Stimulated activated CD4-positive, alpha-beta T cell treated with anti-CD3 and anti-CD28 coated beads, TNF-alpha, amount 100 ng/mL, for 24 hours (primary cell): ENCODE measurements at places on chromosomes 11 and 22.

DNA sequence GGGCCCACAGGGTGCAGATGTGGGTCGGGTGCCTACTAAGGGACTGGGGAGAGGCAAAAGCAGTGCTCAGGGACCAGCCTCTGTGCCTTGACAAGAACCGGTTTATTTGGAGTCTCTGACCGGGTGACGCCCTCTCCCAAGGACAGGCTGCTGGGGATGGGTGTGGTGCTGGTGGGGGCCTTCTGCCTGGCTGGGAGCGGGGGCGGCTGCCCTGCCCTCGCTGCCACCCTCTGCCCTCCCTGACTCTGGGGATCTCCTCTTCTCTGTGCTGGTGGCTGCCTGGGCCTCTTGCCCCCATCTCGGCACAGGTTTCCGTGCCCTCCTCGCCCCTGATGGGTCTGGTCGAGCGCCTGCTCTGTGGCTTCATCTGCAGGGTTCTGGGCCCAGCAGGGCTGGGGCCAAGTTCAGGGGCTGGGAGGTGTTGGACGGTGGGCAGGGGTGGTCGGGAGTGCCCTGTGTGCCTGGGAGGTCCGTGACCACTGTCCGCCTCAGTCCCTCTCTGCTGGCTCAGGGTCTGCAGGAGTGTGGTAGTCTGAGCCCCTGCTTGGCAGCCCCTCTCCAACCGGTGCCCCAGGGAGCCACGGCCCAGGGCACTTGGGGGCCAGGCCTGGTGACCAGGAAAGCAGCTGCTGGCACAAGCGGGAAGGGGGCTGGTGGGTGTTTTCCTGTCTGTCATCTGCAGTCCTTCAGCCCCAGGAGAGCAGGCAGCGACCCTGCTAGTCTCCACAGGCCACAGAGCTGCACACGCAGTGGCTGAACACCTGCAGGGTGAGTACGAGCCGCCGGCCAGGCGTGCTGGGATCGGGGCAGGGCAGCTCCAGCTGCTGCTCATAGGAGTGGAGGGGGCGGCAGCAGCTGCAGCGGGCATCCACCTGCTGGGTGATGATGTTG, 23.5 kb downstream of the MUC6 start:
- DNase-seq, result no peak

GRCh38 chr22:30640839-30641430, 5.4 kb downstream of the SLC35E4 start:
- DNase-seq, result no peak

GRCh38 chr11:26704249-26704648, 17.6 kb downstream of the SLC5A12 start:
- DNase-seq, result no peak

DNA sequence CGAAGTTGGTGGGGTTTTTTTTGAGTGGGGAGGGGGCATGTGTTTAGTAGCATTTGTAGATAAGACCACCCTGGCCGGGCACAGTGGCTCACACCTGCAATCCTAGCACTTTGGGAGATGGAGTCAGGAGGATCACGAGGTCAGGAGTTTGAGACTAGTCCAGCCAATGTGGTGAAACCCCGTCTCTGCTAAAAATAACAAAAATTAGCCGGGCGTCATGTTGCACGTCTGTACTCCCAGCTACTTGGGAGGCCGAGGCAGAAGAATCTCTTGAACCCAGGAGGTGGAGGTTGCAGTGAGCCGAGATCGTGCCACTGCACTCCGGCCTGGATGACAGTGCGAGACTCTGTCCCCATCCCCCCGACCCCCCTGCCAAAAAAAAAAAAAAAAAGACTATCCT, 34.6 kb downstream of the CECR2 start:
- no peak for DNase-seq

DNA sequence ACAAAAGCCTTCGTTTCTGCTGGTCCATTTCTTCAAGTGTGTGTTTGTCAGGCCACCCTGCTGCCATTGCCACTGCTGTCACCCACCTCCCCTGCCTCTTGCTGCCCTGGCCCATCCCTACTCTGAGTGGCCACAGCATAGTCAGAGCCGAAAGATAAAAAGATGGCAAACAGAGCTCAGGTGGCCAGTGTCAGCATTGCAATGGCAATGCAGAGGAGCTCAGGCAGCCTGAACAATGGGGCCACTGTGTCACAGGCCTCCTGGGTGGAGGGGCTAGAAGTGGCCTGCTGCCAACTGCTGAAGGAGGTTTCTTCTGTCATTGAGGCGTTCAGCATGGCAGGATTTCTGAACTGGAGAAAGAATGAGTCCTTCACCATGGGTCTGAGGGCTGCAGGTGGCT, 137.1 kb downstream of the CSNK2A3 start:
- DNase-seq, result no peak
